Left colon (tissue), 2 donors: ENCODE measurements at places on chromosomes 5 and 9.

GRCh38 chr9:14140096-14140697 lies 173.7 kb downstream of the NFIB start:
- no peak for DNase-seq

- no peak for DNase-seq
These were observed 446.7 kb downstream of the IRX1 start for GRCh38 chr5:4042311-4042710.

- no peak for DNase-seq
These were observed 662.5 kb downstream of the IRX1 start for GRCh38 chr5:4258170-4258569.

- DNase-seq = no peak
These were observed 35.8 kb downstream of the PPIC start for GRCh38 chr5:123000731-123001130.

GRCh38 chr5:32138839-32139493 lies 35.2 kb downstream of the GOLPH3 start:
- DNase-seq = no peak

DNA sequence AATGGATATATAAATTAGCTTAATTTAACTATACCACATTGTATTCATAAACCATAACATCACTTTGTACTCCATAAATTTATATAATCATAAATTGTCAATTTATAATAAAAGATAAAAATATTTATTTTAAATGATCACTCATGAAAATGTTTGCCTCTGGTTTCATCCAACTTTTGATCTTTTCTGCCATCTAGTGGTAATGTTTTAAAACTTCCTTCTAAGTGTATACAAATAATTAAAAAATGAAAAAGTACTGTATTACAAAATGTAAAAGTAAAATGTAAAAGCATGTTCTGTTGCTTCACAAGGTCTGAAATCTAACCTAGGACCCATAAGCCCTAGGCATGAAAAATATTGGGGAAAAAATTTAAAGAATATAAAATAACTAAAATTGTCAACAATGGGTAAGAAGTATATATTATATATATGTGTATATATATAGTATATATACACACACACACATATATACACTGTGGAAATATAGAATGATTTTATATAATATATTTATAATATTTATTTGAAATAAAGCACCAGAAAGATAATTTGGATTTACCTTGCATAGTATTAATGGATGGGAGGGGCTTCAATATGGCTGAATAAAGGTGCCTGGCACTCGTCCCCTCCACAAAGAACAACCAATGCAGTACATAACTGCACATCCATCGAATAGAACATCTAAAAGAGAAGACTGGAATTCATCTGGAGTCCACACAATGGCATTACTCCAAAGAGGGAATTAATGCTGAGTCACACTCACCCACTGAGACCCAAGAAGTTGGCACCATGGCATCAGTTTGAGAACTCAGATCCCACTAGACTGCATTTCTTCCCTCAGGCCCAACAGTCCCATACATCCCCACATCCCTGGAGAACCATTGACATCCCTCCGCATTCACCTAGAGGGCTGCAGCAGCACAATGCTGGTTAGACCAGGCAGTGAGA lies 32.5 kb downstream of the ANXA1 start:
- DNase-seq = no peak

GRCh38 chr5:80302636-80303035 lies 17.2 kb upstream of the SPZ1 start:
- DNase-seq = no peak

GRCh38 chr9:110531776-110532175 lies 47.8 kb downstream of the SVEP1 start:
- DNase-seq = no peak

- DNase-seq = peak; percentile 72
These were observed 69.3 kb downstream of the KIAA1958 start for GRCh38 chr9:112555844-112556482.

- no peak for DNase-seq
These were observed 96.7 kb upstream of the ALDH1B1 start for GRCh38 chr9:38295764-38296163.
